CD4-positive, alpha-beta T cell treated with Interleukin-21 for 1 hour (primary cell): ENCODE measurements at places on chromosomes 4 and X.

GRCh38 chrX:9890681-9891091, 76.5 kb upstream of the CLDN34 start:
- no peak for DNase-seq

DNA sequence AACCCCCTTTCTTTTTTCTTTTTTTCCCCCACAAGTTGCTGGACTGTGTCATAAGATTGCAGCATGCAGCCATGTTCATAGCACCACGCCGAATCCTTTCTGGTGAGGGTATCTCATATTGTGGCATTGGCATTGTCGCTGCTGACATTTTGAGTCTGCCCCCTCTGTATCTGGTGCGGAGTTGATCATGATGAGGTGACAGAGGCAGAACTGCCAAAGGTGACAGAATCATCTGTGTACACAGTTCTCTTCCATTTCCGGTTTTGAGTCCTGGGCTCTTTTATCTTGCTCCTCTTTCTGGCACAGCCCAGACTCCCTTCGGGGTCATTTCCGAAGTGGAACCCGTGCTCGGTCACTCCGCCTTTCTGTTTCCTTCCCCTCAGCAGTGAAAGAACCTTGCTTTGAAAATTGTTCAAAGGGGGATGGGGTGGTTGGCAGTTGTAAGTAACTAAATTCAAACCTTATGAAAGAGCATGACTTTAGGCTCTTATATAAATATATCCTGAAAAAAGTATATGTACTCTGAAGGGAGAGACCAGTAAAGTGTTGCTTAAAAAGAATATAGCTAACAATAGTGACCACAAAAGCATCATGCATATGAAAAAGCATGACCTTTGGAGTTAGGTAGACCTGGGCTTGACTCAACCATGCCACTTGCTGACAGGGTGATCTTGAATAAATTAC, 55.0 kb upstream of the BMP2K start:
- DNase-seq: peak; percentile 14

DNA sequence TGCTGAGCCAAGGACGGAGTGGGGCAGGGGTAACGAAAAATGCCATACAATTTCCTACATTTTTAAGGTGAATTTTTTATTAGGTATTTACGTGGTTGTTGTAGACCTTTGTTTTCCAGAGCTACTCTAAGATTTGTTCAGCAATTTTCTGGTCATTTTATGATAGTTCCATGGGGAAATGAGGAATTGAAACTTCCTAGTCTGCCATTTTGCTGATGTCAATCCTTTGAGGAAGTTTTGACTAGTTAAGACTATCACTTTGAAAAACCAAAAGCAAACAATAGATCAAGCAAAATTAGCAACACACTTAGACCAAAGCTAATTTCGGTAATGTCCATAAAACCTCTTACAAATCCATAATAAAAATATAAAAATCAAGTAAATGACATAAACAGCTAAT, 7.0 kb upstream of the TLR3 start:
- no peak for DNase-seq

GRCh38 chr4:47120783-47121182, 89.4 kb downstream of the GABRB1 start:
- DNase-seq: no peak

GRCh38 chrX:33252306-33252825, 41.0 kb upstream of the DMD start:
- DNase-seq: no peak

DNA sequence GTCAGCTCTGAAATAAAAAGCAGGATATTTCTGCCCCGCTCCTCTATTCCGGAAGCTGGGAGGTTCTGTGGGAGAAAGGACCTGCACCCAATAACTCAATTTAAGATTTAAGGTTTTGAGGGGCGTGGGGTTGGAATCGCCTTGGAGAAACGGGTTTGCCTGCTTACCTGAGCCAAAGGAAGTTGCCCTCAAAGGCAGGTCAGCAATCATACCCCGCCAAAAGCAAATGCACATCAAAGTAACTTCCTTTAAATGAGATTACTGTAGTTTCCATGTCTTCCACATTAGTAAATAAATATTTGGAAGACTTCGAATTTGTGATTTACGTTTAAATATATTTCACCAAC, 978 bp upstream of the HS3ST1 start:
- no peak for DNase-seq

DNA sequence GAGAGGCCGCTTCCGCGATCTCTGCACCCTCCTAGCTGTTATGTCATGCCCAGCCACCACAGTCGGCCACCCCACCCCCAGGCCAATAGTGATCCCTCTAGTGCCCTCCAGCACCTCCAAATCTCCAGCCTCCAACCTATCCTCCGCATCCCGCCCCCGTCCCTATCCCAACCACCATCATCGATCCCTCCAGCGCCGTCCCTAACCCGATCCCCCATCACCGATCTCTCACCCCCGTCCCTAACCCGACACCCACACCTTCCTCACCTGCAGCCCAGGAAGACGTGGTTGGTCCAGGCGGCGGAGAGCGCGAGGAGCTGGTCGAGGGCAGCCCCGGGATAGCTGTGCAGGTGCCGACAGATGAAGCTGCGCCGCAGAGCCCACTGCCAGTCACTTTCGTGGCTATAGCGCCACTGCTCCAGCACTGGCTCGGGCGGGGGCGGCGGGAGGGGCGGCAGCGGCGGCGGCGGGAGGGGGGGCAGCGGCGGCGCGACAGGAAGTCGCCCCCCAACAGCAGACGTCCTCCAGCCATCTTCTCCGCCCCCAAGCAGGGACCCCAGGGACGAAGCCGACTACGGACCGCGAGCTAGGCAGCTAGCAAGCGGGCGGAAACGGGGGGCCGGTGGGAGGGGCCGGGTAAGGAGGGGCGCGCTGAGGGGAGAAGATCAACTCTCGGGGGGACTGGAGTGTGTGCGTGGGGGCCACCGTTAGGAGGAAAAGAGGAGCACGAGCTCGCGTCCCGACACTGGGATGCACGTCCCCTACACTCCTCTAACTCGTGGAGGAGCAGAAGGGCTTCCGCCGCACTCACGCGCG, 552 bp downstream of the NKRF start:
- DNase-seq: peak; percentile 57

- DNase-seq: no peak
Measured at GRCh38 chr4:116599859-116600258, 485.5 kb downstream of the TRAM1L1 start.

- peak; percentile 41 for DNase-seq
Measured at GRCh38 chrX:72107320-72107719, 24.4 kb downstream of the RTL5 start.
